ENCODE measurements at places on chromosomes 7 and 10.

DNA sequence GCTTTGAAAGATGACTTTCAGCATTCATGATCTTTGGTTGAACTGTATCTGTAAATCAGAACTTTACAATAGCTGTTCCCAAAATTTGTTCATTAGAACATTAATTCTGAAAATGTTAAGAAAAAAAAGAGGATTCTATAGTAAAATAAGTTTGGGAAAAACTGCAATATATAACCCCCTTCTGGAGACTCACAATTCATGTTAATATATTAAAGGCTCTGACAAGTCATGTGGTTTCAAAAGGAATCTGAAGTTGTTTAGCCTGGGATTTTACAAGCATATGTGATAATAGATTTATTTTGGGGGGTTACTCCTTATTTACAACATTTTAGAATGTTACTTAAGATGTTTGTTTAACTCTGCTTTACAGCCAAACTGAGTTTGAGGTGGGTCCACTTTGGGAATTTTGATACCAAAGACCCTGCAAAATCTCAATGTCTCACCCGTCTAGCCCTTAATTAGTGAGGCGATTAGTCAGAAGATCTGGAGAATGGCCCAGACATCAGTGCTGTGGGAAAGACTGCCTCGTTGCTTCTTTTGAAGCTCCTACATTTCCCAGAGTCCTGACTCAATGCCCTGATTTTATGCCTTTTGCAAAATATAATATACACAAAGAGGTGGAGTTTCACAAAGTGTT lies 40.0 kb downstream of the CDK1 start:
- DNase-seq = no peak

DNA sequence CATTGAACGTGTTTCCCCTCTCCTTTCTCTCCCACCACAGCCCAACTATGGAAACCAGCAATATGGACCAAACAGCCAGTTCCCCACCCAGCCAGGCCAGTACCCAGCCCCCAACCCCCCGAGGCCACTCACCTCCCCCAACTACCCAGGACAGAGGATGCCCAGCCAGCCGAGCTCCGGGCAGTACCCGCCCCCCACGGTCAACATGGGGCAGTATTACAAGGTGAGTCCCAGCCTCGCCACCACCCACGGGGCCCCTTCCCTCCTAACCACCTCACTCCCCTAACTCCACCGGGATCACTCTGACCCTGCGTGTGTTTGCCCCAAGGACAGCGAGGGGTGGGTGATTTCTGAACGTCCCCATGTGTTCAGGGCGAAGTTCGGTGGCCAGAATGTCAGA lies 50.8 kb upstream of the PPIF start:
- DNase-seq = no peak

- DNase-seq = no peak
These were observed 51.3 kb upstream of the FRMD4A start for GRCh38 chr10:14382022-14382421.

GRCh38 chr7:47669178-47669891 lies 87.4 kb upstream of the TNS3 start:
- no peak for DNase-seq

- no peak for DNase-seq
These were observed 158.4 kb upstream of the PDE1C start for GRCh38 chr7:32228601-32229000.

DNA sequence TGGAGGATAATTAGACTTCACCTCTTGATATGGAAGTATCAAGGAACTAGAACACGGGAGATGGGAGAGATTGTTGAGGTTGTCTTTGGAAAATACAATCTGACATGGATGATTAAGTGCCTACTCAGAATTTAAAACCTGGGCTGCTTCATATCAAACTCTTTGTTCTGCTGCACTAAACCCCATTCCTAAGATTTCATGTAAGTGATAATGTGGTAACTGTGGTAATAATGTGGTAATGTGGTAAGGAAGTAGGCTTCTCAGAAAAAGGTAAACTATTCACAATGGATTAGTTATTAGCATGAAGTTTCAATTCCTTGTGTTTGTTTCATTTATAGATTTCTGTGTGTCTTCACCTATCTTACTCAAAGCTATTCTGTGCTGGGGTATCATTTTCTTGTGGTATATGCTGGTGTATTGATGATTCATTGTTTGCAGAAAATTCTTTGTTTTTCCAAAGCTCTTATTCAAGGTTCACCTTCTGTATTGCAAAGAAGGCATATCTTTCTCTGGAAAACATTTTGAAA lies 129.9 kb upstream of the TAC1 start:
- no peak for DNase-seq

- DNase-seq = no peak
These were observed 255.7 kb upstream of the MKLN1 start for GRCh38 chr7:131071786-131072504.

- DNase-seq = no peak
These were observed 53.2 kb downstream of the FOXI2 start for GRCh38 chr10:127790066-127790624.

DNA sequence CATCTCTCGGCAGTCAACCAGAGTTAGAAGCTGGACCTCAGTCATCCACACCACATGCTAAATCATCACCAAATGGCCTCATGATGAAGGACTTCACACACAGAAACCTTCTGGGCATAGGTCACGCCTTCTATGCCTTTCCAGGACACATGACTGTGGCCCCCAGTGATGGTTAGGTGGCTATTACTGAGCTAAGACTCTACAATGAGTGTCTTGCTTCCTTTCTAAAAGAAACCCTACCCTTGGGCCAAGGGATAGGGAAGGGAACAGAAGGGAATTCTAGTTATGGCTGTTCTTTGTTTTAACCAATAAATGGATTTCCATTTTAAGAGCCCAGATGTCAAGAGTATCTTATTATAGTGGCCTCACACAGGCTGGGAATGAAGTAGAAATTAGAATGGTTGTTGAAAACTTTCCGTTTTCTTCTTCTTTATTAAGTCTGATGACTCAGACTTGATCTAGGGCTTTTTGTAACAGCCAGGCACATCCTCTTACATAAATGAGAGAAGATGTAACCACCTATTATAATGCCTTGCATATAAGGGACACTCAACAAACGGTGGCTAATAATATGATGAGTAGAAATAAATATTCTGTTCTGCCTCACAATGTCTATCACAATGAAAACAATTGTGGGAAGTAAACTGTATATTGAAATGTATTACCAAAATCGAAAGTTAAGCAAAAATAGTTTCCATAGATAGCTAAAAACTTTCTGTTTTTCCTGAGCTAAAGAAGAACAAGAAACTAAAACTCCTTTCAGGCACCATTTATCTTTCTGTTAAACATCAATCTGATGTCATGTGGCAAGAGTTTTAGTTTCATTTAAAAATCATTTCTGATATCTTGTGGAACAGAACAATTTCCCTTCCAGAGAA lies 62.5 kb upstream of the TOMM7 start:
- peak; percentile 62 for DNase-seq

DNA sequence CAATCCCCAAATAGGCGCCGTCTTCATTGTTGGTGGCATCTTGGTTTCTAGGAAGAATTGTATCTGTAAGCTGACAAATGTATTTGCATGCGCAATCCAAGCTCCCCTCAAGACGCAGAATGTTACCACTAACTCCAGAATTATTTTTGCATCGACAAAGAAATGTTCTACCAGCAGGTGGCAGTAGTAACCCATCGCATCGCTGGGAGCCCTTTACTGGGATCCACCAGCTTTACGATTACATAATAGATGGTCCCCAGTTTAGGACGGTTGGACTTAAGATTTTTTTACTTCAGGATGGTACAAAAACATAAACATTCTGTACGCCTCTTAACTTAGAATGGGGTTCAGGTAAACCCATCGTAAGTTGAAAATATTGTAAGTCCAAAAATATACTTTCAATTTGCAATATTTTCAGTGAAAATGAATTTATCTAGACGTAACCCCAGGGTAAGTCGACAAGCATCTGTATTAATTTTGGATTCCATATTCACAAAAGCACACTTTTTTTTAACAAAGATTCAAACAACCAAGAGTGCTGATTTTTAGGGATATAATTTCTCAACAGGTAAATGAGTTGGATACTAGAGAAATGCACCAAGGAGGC lies 114.0 kb upstream of the COBL start:
- DNase-seq = peak; percentile 50

- DNase-seq = no peak
These were observed 143.1 kb downstream of the ETV1 start for GRCh38 chr7:13846386-13846785.

DNA sequence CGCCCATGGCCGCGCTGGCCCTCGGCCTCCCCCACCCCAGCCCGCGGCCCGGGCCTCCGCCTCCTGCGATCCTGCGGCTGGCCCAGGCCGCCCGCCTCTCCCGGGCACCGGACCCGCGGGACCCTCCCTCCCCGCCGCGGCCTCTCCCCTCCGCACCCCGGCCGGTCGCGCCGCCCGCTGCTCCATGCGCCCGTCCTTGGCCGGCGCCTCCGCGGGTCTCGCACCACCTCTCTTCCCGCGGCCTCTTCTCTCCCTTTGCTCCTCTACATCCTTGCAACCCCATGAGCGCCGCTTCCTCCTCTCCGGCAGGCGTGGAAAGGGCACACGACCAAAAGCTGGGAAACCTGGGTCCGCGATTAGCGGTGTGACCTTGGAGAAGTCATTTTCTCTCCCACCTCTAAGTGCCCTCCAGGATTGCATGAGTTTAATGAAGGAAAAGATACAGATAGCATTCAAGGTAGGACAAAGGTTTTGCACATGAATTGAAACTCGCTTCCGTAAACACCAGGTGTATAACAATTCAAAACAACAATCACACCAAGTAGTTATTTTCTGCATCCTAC lies 448 bp upstream of the SRPK2 start:
- peak; percentile 1 for DNase-seq

DNA sequence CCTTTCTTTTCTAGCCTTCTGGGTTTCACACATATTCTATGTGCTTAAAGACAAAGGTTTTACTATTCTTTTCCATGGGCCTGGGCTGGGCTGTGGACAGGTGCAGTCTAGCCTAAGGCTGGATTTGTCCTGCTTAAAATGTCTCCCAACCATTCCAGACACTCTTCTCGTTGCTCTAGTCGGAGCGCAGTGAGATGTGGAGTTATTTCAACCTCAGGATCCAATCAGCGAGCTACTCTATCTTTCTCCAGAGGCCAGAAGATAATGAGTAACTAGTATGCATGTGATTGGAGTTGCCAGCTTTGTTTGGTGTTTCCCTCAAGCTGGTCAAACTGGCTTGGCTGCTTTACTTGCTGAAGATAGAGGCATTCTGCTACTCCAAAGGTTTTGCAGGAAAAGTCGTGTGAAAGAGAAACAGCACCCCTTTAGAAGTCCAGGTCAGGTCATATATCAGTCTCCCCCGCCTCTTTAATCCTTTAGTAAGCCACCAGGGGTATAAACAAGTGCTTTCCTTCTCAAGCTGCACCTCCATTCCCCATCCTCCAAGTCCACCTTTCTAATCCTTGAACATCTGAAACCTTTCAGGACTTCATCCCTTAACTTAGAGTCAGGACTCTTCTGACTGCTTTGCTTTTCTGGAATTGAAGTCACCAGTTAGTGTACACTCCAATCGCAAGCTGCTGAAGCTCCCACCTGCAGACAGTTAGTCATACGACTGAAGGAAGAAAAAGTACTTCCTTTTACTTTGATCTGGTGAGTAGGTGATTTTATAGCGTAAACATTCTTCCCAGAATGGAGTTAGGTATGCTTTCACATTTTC lies 78.8 kb downstream of the DNMBP start:
- DNase-seq = no peak

- DNase-seq = no peak
These were observed 20.2 kb downstream of the DNTT start for GRCh38 chr10:96324447-96324846.

DNA sequence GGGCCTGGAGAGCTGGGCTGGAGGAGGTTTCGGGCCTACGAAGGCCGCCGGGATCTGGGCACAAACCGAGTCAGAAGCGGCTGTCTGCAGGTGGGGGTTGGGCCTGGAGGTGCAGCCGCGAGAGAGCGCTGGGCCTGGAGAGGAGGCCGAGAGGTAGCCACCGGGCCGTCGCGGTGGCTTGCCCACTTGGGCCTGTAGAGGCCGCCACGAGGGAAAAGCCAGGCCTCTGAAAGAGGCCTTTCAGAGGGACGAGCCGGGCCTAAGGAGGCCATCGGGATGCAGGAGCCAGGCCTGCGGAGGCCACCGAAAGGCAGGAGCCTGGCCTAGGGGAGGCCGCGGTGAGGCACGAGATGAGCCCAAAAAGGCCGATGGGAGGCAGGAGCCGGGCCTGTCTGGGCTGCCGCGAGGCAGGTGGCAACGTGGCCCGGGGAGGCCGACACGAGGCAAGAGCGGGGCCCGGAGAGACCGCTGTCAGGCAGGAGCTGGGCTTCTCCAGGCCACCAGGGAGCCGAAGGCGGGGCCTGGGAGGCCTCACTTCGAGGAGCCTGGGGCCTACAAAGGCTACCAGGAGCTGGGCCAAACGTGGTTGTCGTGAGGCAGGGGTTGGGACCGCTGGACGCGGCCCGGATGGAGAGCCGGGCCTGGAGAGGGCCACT lies 25.6 kb downstream of the MDH2 start:
- no peak for DNase-seq

DNA sequence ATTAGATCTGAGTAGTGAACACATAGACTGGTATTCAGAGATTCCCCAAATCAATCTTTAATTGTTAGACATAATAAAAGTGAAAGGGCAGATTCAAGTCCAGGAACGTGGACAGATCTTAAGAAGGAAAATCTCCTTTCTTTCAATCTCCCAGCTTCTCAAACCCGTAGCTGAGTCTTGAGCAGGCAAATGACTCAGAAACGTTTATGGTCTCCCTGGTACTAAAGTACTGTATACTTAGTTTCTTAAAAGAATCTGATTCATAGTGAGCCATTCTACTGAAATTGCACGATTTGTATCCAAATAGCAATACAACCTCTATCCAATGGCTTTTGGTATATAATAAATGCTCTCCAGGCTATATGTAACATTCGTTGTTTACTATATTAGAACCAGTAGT lies 140.4 kb upstream of the RHEB start:
- DNase-seq = no peak

- no peak for DNase-seq
These were observed 2.4 kb downstream of the H2AZ2 start for GRCh38 chr7:44845451-44845850.

Measured in NCI-H524 (cell line).